Cortex of kidney (tissue), 1 donor: ENCODE measurements at places on chromosomes 7 and 10.

GRCh38 chr10:103991393-103992128, 24.6 kb downstream of the SLK start:
- no peak for DNase-seq

DNA sequence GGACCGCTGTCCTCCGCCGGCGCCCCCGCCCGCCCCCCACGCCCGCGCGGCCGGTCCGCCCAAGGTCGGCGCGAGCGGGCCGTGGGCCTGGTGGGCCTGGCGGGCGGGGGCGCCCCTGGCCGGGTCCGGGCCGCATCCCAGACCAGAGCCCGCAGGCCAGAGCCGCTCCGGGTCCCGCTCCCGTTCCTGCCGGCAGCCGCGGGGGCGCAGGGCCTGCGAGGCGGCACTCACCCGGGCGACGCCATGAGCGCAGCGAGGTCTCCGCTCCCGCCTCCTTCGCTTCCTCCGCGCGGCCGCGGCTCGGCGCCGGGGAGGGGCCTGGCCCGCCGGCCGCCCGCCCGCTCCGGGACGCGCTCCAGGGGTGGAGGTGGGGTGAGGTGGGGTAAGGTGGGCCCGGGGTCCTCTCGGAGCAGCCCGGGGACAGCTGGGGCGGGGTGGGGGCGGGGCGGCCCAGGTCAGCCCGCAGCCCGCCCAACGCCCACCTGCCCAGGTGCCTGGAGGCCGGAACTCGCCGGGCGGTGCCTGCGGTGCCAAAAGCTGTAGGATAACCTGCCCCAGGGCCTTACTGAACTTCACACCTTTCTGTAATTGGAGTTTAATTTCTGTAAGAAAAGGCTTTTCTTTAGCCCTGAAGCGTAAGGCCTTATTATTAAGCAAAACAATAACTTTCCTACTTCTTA, at the start of gene URGCP:
Gene URGCP (minus strand): TSS at position 266 of the 680 bp plus-strand sequence. CDS start 21 bp downstream, at position 245.
- DNase-seq, result peak; percentile 13

DNA sequence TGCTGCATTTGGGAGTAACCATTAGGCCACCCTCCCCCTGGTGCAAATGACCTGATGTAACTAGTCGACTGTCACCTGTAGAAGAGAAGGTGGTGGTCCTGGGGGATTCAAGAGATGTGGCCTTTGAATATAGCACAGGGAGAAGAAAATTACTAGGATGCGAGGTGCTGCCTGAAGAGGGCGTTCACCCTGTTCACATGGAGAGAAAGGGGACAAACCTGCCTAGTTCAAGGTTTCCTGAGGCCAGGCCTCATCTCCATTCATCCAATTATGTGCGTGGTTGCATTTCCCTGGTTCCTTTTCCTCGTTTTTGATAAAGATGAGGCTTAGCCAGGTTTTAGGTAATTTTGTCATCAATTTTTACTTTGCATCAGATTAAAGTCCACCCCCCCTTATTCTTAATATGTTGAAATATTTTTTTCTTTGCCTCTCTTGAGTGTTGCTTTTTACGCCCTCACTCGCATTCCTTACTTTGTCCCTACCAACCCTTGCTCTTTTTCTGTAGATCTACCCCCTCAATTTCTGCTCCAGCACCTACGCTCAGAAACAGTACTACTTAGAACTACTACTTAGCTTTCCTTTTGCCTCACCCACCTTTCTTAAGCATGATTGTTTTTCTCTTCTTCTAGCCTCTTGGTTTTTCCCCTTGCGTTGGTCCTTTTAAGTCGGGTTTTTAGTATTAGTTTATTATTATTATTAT, 13.7 kb downstream of the CLCN1 start:
- DNase-seq, result no peak

- DNase-seq, result no peak
Measured at GRCh38 chr7:98990356-98990755, 112.0 kb downstream of the TRRAP start.
